ENCODE measurements at places on chromosomes 4 and X.
A peak's percentile ranks its signal among the peaks of the same experiment; 100 is the strongest.

GRCh38 chrX:81120258-81120935 is 81.3 kb downstream of the HMGN5 start:
- no peak for DNase-seq

- DNase-seq: no peak
These were observed 980.8 kb upstream of the GRID2 start for GRCh38 chr4:91322961-91323360.

DNA sequence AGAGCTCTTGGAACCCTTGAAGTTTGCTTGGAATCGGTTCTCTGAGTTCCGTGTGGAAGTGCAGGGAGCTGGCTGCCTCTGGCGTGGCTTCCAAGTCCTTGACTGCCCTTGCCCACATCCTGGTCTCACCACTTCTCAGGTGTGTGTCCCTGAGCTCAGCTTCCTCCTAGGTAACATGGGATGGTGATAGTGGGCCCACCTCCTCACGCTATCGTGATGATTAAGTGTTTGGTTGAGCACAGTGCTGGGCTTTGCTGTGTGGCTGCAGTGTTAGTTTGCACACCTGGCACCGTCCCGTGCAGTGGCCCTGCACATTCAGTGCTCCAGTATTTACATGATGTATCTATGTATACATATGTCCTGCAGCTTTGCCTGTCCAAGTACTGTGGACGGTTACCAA is 81.5 kb downstream of the CLDN34 start:
- no peak for DNase-seq

- no peak for DNase-seq
These were observed 4.2 kb downstream of the SLC49A3 start for GRCh38 chr4:684623-685327.

DNA sequence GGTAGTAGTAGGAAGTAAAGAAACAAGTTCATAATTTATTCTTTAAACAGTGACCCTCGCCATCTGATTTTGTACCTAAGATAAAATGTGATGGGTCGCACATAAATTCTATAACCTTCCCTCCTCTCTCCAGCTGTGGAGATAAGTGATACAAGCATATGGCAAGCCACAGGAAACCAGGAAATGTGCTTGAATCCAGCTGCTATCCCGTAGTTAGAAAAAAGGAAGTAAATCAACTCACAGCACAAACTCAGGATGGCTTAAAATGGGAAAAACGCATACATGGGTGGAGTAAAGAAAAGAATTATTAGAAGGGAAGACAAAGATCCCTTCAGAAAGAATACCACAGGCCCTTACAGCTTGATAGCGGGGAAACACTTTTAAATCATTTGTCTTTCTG is 78.2 kb downstream of the ZNF827 start:
- DNase-seq: no peak

- DNase-seq: no peak
These were observed 128.7 kb downstream of the GABRB1 start for GRCh38 chr4:47160095-47160494.

DNA sequence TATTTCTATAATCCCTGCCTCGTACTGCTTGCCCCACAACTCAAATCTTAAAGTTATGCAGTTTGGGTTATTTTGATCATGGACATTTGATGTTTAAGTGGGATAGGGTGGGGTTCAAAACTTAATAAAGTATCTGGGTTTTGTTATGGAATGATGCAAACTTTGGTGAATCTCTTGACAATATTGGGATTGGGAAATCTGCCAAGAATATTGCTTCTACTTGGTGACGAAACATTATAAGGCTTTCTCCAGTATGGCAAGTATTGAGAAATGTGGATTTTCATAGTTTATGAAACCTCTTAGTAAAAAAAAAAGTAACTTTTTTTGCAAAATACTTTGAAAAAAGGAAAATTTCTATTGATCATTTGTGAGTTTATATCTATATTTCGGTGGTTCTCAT is 130.8 kb upstream of the SFRP2 start:
- no peak for DNase-seq

DNA sequence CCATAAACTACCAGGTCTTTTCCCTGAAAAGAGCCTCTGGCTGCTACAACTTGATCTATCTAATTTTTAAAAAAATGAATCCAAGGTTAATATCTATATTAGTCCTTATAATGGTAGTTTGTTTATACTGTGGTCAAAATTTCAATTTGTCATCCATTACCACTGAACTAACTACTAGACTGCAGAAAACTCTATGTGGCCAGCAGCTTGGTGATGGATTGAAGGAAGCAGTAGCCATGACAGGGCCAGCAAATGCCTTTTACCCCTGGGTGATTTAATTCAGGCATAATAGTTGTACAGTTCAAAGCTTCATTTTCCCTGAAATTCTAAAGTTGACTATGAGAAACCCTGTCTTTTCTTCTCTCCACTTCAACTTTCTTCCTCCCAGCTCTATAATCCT is 30.4 kb upstream of the PPARGC1A start:
- DNase-seq: no peak

DNA sequence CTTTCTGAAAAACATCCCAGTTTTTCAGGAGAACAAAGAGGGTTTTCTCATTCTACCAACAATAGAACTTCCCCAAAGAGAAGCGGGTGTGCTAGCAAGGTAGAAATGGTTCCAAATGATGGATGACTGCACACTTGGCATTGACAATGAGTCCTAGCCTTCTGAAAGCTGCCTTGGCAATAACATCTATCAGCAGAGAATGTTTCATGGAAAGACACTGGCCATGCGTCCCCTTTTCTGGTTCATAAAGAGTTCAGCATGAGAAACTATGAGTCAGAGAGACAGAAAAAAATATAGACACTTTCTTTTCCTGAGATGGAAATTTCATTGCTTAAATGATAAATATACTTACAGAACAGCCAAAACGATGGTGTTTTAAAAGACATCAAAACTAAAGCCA is 236.9 kb upstream of the PRKX start:
- DNase-seq: no peak

- DNase-seq: no peak
These were observed 201.0 kb downstream of the PAPSS1 start for GRCh38 chr4:107519053-107519452.

GRCh38 chr4:156773648-156774357 is 197.8 kb downstream of the PDGFC start:
- DNase-seq: no peak

GRCh38 chrX:153642051-153642654 is 4.8 kb upstream of the DUSP9 start:
- no peak for DNase-seq

DNA sequence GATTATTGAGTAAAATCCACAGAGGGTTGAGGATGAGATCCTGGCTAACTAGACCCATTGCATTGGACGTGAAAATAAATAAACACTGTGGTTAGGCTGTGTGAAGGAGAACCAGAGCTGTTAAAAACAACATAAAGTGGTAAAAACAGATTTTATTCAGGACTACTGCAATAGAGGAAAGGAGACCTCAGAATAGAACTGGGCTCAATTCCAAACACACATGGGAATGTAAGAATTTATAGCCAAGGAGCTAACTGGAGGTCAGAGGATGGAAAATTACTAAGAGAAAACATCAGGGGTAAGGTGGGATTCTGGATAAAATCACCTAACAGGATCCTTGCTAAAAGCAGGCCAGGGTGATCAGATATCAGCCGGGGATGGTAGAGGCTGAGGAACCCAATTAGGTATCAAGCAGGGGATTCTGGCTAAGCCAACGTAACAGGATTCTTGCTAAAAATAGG is 112.4 kb downstream of the RNF150 start:
- DNase-seq: no peak

GRCh38 chrX:39721566-39722279 is 376.0 kb downstream of the BCOR start:
- no peak for DNase-seq

GRCh38 chr4:158775091-158775651 is 6.3 kb downstream of the FNIP2 start:
- no peak for DNase-seq

DNA sequence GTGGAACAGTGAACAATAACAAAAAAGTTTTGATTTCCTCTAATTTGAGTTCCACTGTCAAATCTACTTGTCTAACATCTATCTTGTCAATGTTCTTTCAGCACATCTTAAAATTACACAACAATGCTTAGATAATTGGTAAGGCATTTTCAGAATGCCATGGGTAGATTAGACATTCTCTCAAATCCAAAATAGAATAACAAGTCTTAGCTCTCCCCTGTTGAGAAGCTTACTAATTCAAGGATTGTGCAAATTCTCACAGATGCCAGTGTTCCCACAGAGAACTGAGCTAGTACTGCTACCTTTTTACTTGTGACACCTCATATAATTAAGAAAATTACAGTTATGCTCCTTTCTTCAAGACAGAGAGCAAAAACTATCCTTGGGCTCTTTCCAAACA is 2442.0 kb downstream of the PCDH7 start:
- DNase-seq: no peak

DNA sequence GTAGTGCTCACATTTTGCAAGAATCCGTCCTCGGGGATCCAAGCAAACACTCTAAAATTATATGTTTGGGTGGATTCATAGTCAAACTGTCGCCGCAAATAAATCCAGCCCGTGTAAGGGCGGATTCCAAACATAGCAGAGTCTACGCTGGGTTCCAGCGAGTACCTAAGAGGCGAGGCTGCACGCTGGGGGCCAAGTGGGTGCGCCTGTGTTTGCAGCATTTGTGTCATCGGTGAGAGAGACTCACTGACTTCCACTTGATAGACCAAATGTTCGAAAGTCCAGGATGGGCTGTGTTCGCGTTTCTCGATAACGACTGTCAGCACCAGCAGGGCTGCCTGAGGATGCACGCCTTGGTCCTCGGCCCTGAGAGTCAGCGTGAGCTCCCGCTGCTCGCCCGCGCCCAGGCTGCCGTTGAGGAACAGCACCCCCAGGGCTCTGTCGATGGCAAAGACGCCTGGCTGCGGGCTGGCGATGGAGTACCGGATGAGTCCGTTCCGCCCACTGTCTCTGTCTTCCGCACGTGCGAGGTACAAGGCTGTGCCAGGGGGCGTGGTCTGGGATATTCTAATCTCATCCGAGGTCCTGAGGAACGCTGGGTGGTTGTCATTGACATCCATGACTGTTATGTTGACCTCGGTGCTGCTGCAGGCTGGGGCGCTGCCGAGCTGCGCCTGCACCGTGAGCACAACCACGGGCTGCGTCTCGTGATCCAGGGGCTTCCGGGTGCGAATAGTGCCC is 158.7 kb downstream of the DCHS2 start:
- DNase-seq: peak; percentile 46

DNA sequence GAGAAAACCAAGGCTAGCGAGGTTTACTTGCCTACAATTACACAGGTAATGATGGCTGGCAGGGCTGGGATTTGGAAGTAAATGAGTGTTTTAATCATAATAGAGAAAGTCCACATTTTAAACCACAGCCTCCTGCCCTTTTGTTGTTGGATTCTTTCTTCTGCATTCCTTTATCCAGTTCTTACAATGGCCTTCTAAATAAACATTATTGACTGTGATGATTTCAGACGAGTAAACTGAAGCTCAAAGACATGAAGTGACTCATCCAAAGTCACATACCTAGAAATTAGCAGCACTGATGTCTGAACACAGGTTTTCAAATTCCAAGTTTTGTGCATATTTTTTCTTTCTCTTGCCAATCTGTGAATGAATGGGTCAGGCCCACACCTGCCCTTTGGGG is 51.2 kb upstream of the C1QTNF7 start:
- DNase-seq: no peak

DNA sequence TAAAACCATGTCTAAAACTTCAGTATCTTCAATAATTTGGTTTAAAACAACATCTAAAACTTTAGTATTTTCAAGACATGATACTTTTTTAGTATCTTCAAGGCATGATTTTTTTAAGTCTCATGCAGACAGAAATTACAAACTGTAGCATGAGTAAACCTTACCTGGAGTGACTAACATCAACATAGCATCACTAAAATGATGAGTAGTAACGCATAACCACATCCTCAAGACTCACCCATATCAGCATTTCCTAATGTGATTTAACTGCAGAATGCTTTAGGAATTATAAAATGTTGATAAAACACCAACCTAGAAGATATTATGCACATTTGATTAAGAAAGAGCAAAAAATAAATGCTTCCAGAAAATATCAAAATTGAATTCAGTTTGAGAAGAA is 19.7 kb upstream of the EDNRA start:
- no peak for DNase-seq

DNA sequence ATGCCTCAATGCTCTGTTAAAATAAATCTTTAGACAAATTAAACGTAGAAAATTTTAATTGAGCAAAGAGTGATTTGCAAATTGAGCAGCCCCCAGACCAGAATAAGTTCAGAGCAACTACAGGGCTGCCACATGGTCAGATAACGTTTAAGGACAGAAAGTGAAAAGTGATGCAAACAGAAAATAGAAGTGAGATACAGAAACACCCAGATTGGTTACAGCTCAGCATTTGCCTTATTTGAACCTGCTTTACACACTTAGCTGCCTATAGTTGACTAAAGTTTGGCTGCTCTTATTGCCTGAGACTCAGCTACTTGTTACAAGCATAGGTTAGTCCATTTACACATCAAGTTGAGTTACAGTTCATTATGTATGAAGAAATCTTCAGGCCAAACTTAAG is 1800.8 kb upstream of the PCDH10 start:
- no peak for DNase-seq

DNA sequence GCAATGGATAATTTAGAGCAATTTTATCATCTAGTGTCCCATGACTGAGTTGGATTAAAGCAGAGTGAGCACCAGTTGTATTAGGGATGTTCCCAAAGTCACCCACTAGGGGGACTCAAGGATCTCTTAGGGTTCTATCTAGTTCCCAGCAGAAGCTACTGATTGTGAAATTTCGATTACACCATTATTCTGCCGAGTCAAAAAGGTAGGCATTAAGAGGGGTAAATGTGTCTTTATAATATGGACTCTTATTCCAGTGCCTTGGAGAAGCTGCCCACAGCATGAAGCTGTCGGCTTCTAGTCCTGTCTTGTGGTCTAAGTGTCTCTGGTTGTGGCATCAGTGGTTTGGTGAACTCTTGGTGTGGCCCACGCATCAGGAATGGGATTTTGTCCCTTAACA is 53.3 kb downstream of the RGS12 start:
- DNase-seq: peak; percentile 56

GRCh38 chr4:26726655-26727387 is 133.8 kb upstream of the STIM2 start:
- no peak for DNase-seq

DNA sequence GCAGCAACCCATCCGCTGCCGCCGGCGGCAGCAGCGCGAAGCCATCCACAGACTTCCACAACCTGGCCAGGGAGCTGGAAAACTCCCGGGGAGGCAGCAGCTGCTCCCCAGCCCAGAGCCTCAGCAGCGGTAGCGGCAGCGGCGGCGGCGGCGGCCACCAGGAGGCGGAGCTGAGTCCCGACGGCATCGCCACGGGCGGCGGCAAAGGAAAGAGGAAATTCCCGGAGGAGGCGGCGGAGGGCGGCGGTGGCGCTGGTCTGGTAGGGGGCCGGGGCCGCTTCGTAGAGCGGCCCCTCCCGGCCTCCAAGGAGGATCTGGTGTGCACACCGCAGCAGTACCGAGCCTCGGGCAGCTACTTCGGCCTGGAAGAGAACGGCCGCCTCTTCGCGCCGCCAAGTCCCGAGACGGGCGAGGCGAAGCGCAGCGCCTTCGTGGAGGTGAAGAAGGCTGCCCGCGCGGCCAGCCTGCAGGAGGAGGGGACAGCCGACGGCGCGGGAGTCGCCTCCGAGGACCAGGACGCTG is 4.9 kb downstream of the PRDM8 start:
- DNase-seq: peak; percentile 71
